ENCODE measurements at places on chromosomes 2 and 18.

GRCh38 chr18:22179174-22179573 is 9.8 kb downstream of the GATA6 start:
- no peak for DNase-seq

DNA sequence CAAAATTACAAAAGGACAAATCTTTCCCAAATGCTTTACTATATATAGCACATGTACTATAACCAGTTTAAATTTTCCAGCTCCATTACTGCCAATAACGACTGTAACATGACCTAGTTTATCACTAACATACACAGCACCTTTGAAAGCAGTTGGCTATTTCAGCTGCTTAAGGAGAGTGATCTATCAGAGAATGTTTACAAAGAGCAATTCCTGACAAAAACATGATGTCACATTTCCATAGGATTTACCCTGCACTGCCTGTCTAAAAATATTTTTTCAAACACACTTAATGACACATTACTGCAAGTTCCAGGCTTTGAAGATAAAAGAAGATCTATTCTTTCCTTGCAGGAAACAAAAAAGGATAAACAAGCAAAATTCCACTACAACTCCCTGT is 40.6 kb downstream of the ZNF516 start:
- DNase-seq: no peak

GRCh38 chr2:17627434-17627833 is 86.9 kb downstream of the VSNL1 start:
- no peak for DNase-seq

- no peak for DNase-seq
Measured at GRCh38 chr2:100238471-100238870, 83.8 kb downstream of the LONRF2 start.

GRCh38 chr2:201320701-201321100 is 36.4 kb downstream of the FLACC1 start:
- no peak for DNase-seq

- no peak for DNase-seq
Measured at GRCh38 chr2:179951680-179952079, 55.4 kb downstream of the CWC22 start.

GRCh38 chr2:28481905-28482304 is 14.0 kb upstream of the PLB1 start:
- DNase-seq: no peak

GRCh38 chr18:61606068-61606660 is 272.9 kb downstream of the CDH20 start:
- no peak for DNase-seq

DNA sequence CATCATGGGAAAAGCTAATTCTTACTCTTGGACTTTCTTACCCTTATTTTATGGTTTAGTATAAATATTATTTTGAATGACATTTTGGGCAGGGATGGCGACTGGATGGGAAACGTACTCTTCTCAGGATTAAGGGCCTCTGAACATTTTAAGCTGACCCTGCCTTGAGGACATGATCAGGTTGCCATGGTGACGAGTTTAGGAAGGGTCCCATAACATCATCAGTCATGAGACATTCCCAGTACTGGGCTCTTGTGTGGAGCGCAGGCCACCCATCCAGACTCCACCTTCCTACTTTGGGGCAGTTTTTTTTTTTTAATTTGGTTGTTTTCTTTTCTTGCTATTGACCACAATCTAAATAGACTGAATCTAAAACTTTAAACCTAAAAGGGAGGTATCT is 40.7 kb downstream of the KCNE4 start:
- DNase-seq: no peak

GRCh38 chr2:113263546-113263945 is 15.2 kb downstream of the PAX8 start:
- DNase-seq: no peak

- DNase-seq: no peak
Measured at GRCh38 chr2:80348953-80349352, 44.4 kb upstream of the LRRTM1 start.

DNA sequence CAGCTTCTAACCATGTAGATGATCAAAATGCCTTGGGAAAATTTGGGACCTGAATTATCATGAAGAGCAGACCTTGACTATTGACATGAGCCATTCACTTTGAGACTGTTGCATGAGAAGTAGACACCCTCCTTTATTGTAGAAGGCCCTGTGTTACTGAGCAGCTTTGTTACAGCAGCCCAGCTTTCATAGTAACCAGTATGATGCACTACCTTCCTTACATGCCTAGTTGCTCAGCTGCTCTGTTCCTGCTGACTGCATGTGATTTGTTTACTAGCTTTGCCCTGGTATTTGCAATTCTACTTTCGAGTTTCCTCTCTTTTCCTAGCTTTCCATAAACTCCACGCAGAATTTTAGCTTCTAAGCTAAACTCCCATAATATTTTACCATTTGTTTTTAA is 11.2 kb upstream of the FN1 start:
- no peak for DNase-seq

DNA sequence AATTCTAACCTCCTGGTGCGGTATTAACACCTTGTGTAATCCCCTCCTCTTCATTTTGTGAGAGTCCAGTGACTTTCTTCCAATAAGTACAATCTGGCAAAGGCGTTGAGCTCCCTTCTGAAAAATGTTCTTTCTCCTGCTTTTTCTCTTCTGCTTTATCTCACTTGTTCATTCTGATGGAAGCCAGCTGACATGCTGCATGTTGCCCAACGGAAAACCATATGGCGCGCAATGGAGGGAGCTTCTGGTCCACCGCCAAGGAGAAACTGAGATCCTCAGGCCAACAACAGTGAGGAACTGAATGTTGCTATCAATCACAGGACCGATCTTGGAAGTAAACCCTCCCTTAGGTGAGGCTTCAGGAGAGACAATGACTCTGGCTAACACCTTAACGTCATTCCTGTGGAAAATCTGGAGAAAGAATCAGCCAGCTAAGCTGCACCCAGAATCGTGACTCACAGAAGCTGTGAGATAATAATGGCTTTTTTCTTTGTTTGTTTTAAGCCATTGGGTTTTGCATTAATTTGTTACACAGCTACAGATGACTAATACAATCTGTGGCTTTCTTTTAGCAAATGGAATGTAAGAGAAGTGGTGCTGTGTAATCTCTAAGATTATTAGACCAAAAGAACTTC is 1323.9 kb upstream of the DDX18 start:
- DNase-seq: no peak

GRCh38 chr2:180524499-180524898 is 455.9 kb upstream of the UBE2E3 start:
- no peak for DNase-seq

DNA sequence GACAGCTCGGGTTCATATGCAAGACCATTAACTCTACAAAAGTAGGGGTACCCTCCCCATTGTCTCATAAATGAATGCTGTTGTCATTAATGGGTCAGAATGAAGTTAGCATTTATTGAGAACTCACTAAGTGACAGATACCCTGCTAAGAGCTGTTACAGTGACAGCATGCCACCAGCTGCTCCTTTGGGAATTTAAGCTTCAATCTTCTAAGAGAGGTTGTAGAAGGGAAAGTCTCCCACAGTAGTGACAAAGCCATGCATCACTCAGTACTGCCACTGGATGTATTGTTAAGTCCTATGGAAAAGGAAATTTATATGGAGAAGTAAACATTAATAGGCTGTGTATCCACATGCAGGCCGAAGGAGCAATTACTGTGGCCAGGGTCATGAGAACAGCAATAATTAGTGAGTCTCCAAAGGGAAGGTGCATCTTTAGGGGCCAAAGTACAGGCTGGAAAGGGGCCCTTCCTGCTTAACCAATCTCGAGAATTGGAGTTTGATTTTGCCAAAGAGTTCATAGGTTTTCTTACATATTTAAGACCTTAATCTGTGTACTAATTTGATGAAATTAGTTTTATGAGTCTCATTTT is 64.5 kb upstream of the FAM124B start:
- no peak for DNase-seq

DNA sequence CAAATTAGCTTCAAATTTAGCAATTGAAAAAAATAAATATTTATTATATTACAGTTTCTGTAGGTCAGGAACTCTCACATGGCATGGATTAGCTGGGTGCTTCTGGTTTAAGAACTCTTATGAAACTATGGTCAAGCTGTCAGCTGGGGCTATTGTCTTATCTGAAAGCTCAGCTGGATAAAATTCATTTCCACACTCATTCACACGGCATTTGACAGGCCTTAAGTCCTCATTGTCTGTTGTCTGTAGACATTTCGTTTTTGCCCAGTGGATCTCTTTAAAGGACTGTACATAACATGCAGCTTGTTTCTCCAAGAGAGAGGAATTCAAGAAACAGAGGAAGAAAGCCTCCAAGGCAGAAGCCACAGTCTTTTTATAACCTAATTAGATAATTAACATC is 1556.8 kb upstream of the SLC39A10 start:
- DNase-seq: no peak

GRCh38 chr2:27572439-27572838 is 10.4 kb upstream of the ZNF512 start:
- DNase-seq: no peak

GRCh38 chr18:47915930-47916329 is 14.5 kb downstream of the SMAD2 start:
- no peak for DNase-seq

DNA sequence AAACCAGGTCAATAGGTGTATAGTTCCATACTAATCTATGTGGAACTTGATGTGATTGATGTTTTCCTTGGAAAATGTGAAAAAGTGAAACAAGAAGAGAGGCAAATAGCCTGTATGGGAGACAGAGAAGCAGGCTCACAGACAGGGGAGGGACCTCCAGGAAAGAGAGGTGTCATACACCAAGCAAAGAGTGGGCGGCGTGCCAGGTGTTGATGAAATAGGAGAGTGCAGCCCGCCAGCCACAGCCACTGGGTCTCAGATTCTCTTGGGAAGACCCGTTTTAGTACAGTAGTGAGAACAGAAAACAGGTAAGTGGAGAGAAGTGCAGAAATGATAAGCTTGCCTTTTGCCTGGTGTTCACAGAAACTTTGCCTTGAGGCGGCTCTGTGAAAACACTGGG is 301.9 kb downstream of the ZNF407 start:
- no peak for DNase-seq

DNA sequence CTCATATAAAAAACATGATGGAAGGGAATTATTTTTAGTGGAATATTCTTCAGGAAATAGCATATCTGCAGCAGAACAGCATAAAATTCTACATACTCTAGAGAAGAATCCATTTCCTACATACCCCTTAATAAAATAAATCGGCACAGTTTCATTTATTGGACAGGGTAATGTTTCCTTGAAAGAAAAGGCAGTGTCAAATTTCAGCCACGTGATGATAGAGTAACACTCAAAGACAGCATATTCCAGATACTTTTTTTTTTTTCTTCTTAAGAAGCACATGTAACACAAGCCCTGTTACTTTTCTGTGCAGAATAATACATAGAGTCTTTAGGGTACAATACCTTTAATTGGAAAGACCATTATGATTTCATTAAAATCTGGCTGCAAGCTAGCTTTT is 204.4 kb downstream of the SRBD1 start:
- no peak for DNase-seq

GRCh38 chr18:10290638-10291235 is 163.7 kb upstream of the APCDD1 start:
- DNase-seq: no peak

DNA sequence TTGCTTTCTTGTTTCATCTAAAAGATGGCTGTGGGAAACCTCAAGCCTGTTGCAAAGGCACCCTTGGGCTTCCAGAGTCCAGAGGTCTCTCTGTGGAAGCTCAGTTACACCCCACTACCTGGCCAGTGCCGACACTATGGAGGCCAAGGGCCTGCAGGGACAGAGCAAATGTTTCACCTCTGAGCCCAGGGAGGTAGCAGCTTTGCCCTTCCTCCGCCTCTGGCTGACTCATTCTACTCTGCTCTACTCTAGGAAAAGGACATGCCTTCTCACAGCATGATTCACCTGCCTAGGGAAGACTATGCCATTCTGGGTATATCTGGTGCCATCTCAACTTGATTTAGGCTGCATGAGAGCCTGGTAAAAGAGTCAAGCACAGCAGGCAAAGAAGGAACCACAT is 12.2 kb downstream of the MYOM1 start:
- DNase-seq: no peak

Data from AG09309 (cell line).